ENCODE measurements at places on chromosomes 6 and 20. TPM values are rescaled to one million over a fixed set of nuclear protein-coding genes. Genes with fewer than 3 reads are reported as not detected.

Gene SLC24A3
- total RNA-seq: under 0.01 TPM

Gene SLC17A2
- not detected for total RNA-seq

Gene KIF25
- under 0.01 TPM for total RNA-seq

Gene CCM2L
- total RNA-seq: 17.3 TPM

Gene MEI4
- total RNA-seq: not detected

Gene PTCRA
- total RNA-seq: not detected

Gene ADGRF5
- total RNA-seq: 107 TPM

Gene CDSN
- total RNA-seq: under 0.01 TPM

Gene PRDM13
- total RNA-seq: not detected

Gene EYS
- total RNA-seq: 0.13 TPM

Gene AVP
- not detected for total RNA-seq

Gene LY6G6D
- total RNA-seq: not detected

Gene CLVS2
- total RNA-seq: not detected

Measured in dermis microvascular lymphatic vessel endothelial cell (primary cell).